OCI-LY7 (cell line): ENCODE measurements at places on chromosomes 4 and X. TPM values are rescaled to one million over a fixed set of nuclear protein-coding genes. Genes with fewer than 3 reads are reported as not detected.

GRCh38 chr4:48664938-48665337 lies 115.1 kb downstream of the FRYL start:
- no peak for DNase-seq

Gene DMRTC1B
- total RNA-seq, result not detected in 2 replicates

DNA sequence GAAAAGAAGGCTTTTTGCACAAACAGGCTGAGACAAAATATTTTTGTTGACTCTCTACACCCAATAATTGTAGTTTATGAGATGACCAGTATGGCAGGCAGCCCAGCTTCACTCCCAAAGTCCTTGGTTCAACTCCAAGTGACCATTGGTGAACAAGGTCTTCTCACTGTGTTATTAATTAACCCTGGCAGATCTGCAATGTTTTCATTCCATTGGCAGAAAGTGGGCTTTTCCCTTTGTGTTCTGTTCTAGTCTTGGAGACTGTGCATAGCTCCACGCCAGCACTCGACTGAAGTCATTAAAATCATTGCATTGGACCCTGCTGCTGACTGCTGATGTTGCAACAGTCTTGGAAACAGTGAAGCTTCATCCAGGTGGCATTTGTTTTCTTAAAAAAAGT lies 277.3 kb upstream of the HAND2 start:
- DNase-seq, result no peak

DNA sequence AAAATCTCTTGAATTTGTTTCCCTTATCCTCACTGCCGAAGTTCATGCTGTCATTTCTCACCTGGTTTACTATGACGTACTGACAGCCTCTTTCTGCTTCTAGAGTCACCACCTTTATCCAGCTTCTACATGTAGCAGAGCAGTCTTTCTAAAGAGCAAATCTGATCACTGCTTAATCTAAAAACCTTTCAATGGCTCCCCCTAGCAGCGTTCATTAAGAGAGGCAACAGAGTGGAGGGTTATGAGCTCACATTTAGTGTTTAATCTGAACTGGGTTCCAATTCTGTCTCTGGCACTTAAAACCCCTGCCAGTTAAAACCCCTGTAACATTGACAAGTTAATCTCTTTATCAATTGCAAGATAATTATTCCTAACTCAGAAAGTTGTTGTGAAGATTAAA lies 4.4 kb downstream of the RBPJ start:
- peak; percentile 57 for DNase-seq

- no peak for DNase-seq
These were observed 427.5 kb downstream of the RPA4 start for GRCh38 chrX:97311066-97311778.

- DNase-seq, result no peak
These were observed 72.2 kb downstream of the COMMD8 start for GRCh38 chr4:47391256-47391655.

DNA sequence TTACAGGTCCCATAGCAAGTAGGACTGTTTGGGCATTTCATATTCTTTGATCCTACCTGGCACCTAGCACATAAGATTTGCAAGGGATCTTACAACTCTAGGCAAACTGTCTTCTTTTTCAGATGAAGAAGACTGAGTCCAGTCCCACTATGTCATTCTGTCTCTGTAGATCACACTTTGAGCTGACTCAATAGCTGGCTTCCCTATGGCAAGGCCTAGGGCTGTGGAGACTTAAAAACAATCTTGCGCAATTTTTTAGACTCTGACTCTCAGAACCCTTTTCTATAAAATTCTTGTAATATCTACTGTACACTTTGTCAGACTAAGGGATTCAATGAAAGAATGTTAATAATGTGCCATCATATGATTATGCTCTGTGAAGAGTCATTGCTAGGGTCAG lies 26.7 kb downstream of the OTC start:
- DNase-seq, result no peak

Gene HHIP
- total RNA-seq, result not detected in 2 replicates

DNA sequence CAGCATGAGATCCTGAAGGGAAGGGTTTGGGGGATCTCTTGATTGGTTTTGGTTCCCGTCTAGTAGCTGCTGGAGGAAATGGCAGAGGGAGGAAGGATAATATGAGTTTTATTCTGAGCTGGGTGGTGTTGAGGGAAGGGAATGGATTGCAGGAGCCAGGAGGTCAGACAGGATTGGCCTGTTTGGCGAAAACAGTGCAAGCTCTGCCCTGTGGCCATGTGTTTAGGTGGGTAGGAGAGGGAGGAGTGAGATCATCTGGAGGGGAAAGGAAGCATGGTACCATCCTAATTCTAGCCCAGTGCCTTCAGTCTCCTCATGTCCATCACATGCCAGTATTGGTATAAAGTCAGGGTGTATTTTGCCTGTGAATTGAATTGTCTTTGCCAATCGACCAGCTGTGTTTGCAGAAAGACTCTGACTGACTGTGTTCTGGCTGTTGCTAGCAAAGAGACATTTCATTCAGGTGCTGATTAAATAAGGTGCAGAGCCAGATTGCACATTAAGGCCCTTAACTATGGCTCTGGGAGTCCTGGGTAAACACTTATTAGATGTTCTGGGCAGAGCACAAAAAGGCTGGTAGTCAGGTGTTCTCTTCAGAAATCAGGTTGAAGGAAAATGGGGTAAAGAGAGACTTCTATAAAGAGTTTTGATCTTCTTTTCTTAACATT lies 10.0 kb downstream of the TMEM164 start:
- DNase-seq, result no peak

DNA sequence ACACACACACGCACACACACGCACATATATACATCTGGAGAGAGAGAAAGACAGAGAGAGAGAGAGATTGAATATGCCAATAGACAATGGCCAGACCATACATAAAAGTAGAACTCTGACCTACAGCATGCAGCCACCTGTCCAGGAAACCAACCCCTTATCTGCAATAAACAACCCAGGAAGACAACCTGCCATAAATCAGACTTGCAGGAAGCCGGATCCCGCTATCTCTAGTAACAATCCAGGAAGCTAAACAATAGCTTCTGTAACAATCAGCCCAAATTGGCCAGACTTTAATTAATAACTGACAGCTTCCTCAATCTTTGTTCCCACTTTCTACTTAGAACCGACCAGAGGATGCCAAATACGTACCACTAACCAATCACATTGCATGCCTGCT lies 173.2 kb downstream of the LDB2 start:
- DNase-seq, result no peak
